Right atrium auricular region (tissue), 2 donors: ENCODE measurements at places on chromosomes 2 and 18. TPM values are rescaled to one million over a fixed set of nuclear protein-coding genes. Genes with fewer than 3 reads are reported as not detected.
A peak's percentile ranks its signal among the peaks of the same experiment; 100 is the strongest.

GRCh38 chr18:57434536-57435494, at the start of gene ONECUT2:
ONECUT2 (plus strand) TSS chr18:57435374; CDS start chr18:57435717, 343 bp downstream.
- peaks cover 58% of the 10 kb centered on the region for H3K4me1 ChIP-seq
- H3K4me3 ChIP-seq: peak within 1 kb of the TSS; percentile 39
- DNase-seq: peak; percentile 79
- H3K36me3 ChIP-seq: no peaks in the 10 kb centered on the region

- H3K4me3 ChIP-seq: no peak overlapping the region
- no peaks in the 10 kb centered on the region for H3K36me3 ChIP-seq
- DNase-seq: no peak
- no peak overlapping the region for H3K27ac ChIP-seq
- no peaks in the 10 kb centered on the region for H3K4me1 ChIP-seq
Measured at GRCh38 chr2:217326238-217327022, 466.6 kb upstream of the TNP1 start.

DNA sequence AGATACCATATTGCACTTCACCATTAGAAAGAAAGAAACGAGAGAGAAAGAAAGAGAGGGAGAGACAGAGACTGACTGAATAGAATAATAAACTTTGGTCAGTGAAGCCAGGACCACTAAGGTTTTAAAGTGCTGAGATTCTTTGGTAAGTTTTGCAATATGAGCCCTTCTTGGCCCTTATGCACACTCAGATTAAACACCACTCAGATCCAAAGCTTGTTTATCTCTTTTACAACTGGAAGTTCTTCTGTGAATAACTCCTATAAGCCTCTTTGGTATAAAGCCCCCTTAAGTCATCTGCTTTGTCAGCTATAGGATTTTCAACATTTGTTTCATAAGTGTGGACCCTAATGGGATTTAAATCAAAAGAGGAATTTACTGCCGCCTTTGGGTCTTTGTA, 40.8 kb downstream of the PID1 start:
- H3K27me3 ChIP-seq: no peaks in the 10 kb centered on the region
- H3K4me1 ChIP-seq: no peaks in the 10 kb centered on the region
- no peak overlapping the region for H3K4me3 ChIP-seq
- no peaks in the 10 kb centered on the region for H3K36me3 ChIP-seq
- DNase-seq: no peak

DNA sequence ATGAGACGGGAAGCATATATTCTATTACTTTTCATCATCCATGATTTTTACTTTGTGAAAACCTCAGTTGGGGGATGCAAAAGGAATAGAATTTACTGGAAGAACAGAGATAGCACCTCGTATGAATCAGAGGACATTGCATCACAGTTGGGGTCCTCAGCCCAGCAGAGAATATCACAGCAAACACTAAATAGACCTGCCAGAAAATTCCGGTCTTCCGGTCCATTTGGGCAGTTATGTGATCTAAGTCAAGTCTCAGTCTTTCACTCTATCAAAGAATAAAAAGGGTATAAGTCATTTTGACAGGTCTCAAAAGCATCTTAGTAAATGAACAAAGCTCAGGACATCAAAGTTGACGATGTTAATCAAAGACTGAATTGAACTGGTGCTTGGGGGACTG, 1100.6 kb downstream of the DPP10 start:
- DNase-seq: no peak
- no peak overlapping the region for H3K4me3 ChIP-seq
- H3K36me3 ChIP-seq: no peaks in the 10 kb centered on the region
- no peak overlapping the region for H3K27ac ChIP-seq

GRCh38 chr2:102657770-102658169, 38.4 kb downstream of the SLC9A2 start:
- no peak for DNase-seq
- no peaks in the 10 kb centered on the region for H3K27me3 ChIP-seq
- no peak overlapping the region for H3K4me3 ChIP-seq

DNA sequence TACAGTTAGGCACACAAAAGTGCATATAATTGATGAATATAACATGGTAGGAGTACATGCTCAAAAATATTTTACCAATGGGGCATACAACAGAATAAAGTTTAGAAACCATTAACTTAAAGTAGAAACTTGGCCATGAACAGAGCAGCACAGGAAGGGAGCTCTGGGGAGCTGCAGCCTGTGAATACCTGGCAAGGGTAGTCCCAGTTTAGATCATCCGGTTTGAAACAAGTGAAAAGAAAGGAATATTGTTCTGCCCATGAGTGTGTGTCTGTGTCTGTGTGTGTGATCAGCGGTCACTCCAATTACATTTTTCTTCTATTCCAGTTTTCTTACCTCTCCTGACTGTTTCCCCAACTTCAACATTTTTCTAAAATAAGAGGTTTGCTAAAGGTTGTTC, 233.0 kb downstream of the ALK start:
- H3K4me1 ChIP-seq: no peaks in the 10 kb centered on the region
- H3K36me3 ChIP-seq: no peaks in the 10 kb centered on the region
- no peaks in the 10 kb centered on the region for H3K27me3 ChIP-seq
- H3K27ac ChIP-seq: no peak overlapping the region
- no peak overlapping the region for H3K4me3 ChIP-seq

DNA sequence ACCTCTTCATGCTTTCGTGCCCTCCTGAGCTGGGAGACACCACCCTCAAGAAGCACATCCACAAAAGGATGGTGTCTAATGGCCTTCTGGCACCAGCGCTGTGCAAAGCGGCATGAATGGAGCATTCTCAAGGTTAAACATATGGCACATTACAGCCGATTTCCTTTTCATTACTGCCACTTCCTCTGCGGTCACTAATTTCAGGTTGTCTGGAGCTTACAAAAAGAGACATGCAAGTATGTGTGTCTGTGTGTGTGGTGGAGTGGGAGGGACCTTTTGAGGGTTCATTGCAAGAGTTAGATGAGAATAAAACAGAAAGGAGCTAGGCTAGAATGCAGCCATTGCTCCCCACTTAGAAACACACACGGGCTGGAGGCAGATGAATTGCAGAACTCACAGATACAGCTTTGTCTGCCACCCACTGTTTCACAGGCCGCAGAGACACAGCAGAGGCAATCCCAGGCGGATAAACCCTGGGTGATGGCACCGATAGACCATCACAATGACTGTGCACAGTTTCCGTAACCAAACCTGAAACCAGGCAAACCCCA, 76.0 kb downstream of the TGIF1 start:
- no peak for DNase-seq
- H3K36me3 ChIP-seq: no peaks in the 10 kb centered on the region
- H3K27ac ChIP-seq: no peak overlapping the region

DNA sequence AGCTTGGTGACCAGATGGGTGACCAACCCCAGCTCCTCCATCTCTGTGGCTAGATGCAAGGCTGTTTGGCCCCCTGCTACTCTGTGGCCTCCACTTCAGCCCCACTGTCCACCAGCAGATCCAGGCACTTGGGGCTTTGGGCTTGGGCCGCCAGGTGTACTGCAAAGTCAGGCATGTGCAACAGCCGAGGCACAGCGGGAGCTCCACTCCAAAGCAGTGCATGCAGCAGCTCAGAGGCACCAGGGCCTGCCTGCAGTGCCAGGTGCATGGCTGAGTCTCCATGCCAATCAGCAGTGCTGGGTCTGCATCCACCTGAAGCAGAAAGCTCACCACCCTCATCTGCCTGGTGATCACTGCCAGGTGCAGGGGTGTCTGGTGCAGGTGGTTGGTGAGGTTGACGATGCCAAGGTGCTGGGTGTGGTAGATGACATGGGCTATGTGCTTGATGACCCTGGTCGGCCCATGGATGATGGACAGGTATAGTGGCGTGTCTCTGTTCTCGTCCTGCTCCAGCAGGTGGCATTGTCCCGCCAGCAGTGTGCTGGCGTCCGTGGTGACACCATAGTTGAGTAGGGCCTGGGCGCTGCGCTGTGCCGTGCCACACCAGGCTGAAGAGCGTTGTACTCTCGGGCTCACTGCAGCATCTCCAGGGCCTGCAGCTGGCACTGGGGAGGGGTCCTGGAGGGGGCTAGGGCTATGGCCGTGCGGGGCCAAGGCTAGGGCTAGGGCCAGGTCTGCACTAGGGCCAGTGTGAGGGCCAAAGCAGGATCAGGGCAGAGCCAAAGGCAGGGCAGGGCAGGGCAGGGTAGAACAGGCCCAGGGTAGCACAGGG, 1.0 kb upstream of the ANKRD62 start:
- H3K4me1 ChIP-seq: no peaks in the 10 kb centered on the region
- H3K36me3 ChIP-seq: no peaks in the 10 kb centered on the region
- no peak overlapping the region for H3K27ac ChIP-seq
- DNase-seq: no peak
- no peaks in the 10 kb centered on the region for H3K27me3 ChIP-seq

DNA sequence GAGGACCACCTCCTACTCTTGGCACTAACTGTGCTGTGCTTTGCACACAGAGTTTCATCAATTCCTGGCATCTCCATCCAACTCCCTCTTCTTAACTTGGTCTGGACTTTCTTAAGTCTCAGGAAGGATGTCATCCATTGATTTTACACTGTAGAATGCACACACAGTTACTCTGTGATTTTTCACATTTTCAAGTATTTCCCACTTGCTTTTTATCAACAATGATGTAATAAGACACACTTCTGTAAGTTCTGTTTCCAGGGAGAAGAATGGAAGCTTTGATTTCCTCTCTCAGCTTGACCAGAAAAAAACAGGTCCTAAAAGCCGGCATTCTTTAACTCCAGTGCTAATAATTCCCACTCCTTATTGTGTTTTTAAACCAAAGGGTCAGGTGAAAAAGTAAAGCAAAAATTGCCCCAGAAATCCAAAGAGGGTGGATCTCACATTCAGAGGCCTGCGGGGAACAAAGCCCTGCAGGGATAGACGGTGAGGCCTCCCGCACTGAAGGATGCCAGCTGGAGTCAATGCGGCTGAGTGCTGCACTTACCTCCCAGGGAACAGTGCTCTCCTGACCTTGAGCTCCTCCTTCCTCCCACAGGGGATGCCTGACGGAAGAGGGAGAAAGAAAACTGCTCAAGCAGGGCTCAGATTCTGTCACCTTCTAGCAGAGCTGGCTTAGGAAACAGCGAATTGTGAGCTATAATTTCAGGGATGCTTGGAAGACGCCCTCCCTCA, 83.1 kb downstream of the PDCL3 start:
- no peaks in the 10 kb centered on the region for H3K4me1 ChIP-seq
- no peak overlapping the region for H3K27ac ChIP-seq
- no peaks in the 10 kb centered on the region for H3K36me3 ChIP-seq
- H3K27me3 ChIP-seq: no peaks in the 10 kb centered on the region
- H3K4me3 ChIP-seq: no peak overlapping the region

GRCh38 chr2:78614726-78615125, 410.8 kb upstream of the REG3G start:
- H3K4me3 ChIP-seq: no peak overlapping the region
- no peaks in the 10 kb centered on the region for H3K4me1 ChIP-seq
- H3K27me3 ChIP-seq: no peaks in the 10 kb centered on the region
- H3K36me3 ChIP-seq: no peaks in the 10 kb centered on the region
- no peak for DNase-seq

DNA sequence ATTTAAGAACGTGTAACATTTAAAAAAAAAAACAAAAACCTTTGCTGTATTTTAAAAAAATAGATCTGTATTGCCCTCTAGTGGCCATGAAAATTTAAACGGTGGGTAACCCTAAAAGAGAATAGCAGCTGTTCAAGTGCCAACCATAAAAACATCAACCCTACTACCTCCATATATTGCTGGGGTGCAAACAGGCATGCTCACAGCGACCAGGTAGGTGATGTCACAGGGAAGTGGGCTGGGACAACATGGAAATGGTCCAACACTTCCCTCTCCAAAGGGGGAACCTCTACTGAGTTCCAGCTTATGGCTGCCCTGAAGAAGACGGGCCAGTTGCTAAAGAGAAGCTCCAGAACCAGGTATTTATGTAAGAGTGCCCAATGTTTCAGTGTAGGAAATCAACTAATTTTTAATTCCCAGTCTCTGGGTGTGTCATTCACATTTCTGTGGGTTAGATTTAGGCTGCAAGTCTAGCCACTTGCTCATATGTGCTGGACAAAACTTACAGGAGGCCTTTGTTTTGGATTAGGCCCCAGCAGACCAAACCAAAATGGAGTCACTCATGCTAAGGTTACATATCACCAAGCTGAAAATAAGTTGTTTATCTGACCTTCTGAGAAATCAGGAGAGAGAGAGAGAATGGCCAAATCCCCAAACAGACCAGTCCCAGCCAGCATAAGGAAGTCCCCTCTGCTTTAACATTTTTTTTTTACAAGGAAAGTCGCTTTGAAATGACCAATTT, 54.5 kb downstream of the SKA1 start:
- H3K36me3 ChIP-seq: no peaks in the 10 kb centered on the region
- H3K4me1 ChIP-seq: no peaks in the 10 kb centered on the region
- no peaks in the 10 kb centered on the region for H3K27me3 ChIP-seq
- no peak overlapping the region for H3K27ac ChIP-seq
- no peak overlapping the region for H3K4me3 ChIP-seq

- no peak for DNase-seq
- H3K4me1 ChIP-seq: no peaks in the 10 kb centered on the region
- H3K27ac ChIP-seq: no peak overlapping the region
- H3K27me3 ChIP-seq: no peaks in the 10 kb centered on the region
Measured at GRCh38 chr2:212546669-212547068, 8.1 kb upstream of the ERBB4 start.

GRCh38 chr2:85166021-85166420, 32.8 kb downstream of the TCF7L1 start:
- DNase-seq: no peak
- H3K27ac ChIP-seq: no peak overlapping the region
- no peaks in the 10 kb centered on the region for H3K4me1 ChIP-seq
- no peak overlapping the region for H3K4me3 ChIP-seq
- H3K27me3 ChIP-seq: no peaks in the 10 kb centered on the region

- no peak overlapping the region for H3K27ac ChIP-seq
- no peak for DNase-seq
Measured at GRCh38 chr2:168552450-168552856, 96.4 kb downstream of the CERS6 start.

- no peak overlapping the region for H3K4me3 ChIP-seq
- H3K4me1 ChIP-seq: no peaks in the 10 kb centered on the region
- H3K27ac ChIP-seq: no peak overlapping the region
- DNase-seq: no peak
- no peaks in the 10 kb centered on the region for H3K36me3 ChIP-seq
- no peaks in the 10 kb centered on the region for H3K27me3 ChIP-seq
Measured at GRCh38 chr18:8232791-8233190, 376.4 kb upstream of the RAB12 start.

- no peak for DNase-seq
- no peaks in the 10 kb centered on the region for H3K4me1 ChIP-seq
- H3K27me3 ChIP-seq: no peaks in the 10 kb centered on the region
- no peaks in the 10 kb centered on the region for H3K36me3 ChIP-seq
- H3K4me3 ChIP-seq: peak overlapping the region; percentile 7
Measured at GRCh38 chr2:88071365-88071764, 3.7 kb downstream of the SMYD1 start.

GRCh38 chr2:164735309-164735919, 106.2 kb downstream of the COBLL1 start:
- H3K27ac ChIP-seq: no peak overlapping the region
- no peak overlapping the region for H3K4me3 ChIP-seq
- H3K27me3 ChIP-seq: no peaks in the 10 kb centered on the region
- DNase-seq: no peak
- H3K4me1 ChIP-seq: no peaks in the 10 kb centered on the region

TMEM17 gene
- 1.2 TPM for total RNA-seq

C2orf78 gene
- total RNA-seq: not detected

ST3GAL5 gene
- total RNA-seq: 20.4 TPM

CNGA3 gene
- total RNA-seq: not detected

SERPINB12 gene
- not detected for total RNA-seq
